ENCODE measurements at places on chromosomes 2 and 18.
A peak's percentile ranks its signal among the peaks of the same experiment; 100 is the strongest.

GRCh38 chr18:71114550-71115210, 825.8 kb downstream of the SOCS6 start:
- DNase-seq: no peak

DNA sequence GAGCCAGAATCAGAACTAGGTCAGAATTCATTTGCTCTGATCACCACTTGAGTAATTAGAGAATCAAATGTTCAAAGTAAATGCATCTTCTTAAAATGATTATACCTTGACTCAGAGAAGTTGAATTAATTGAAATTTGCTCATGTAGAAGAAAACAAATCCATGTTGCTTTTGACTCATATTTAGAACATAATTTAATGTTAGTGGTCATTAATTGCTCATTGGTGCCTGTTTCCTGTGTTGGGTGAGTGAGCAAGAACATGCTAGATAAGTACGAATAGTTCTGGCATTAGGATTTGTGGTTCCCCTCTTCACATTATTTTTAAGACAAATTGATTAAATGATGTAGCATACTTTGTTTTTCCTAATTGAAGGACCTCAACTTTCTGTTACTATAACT, 19.0 kb downstream of the ACVR2A start:
- no peak for DNase-seq

DNA sequence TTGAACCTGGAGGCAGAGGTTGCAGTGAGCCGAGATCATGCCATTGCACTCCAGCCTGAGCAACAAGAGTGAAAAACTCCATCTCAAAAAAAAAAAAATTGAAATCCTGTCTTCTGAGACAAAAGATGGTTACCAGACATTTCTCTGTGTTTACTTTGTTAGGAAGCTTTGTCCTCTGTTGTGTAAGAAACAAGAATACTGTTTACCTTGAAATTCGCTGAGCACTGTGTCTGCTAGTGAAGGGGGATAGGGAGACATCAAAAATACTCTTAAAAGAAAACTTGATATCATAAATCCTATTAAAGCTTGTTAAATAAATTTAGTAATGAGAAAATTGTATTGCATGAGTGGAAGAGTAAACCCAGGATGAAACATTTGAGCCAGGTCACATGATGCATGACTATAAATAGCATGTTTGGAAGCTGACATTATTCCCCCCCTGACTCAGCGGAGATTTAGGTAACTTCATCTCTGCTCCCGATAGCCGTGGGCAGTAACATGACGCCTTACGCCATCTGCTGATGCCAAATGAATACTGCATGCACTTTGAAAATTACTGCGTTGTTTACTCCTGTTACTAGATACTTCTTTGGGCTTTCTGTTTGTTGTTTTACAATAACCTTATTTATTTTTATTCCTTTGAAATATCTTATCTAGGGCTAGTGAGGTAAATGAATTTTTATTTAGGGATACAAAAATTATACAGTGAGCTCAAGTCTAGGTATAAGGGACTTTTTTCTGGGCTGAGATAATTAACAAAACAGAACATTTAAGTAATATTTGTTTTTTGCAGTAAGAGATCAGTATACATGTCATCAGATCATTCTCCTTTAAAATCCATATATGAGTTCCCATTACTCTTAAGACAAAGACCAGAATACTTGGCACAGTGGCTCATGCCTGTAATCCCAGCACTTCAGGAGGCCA, 134.9 kb downstream of the MAP3K20 start:
- peak; percentile 54 for DNase-seq

DNA sequence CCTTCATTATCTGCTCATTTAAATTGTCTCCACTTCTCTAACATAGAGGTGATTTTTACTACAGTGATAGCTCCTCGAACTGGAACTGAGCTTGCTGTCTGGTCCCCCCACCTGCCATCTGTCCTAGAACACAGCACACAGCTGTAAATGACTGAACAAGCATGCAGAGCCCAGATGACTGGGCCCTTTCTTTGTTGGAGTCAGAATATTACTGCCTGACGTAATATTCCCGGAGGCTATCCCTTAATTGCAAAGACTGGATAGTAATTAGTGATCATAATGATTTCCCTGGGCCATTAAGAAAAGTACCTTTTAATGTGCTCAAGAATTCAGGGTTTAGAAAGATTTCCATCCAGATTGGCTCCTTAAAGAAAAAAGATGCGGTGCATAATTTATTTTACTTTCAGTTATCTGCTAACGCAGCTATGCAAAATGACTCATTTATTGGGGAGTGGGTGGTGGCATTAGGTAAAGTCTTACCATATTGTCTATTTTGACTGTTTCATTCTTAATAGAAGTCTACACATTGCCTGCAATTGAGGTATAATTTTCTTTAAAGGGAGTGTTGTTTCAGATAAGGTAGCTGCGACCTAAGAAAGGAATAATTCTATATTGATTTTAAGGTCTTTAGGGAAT, 84.4 kb downstream of the MAP4K4 start:
- no peak for DNase-seq

GRCh38 chr2:774436-774835, 97.2 kb upstream of the TMEM18 start:
- no peak for DNase-seq

DNA sequence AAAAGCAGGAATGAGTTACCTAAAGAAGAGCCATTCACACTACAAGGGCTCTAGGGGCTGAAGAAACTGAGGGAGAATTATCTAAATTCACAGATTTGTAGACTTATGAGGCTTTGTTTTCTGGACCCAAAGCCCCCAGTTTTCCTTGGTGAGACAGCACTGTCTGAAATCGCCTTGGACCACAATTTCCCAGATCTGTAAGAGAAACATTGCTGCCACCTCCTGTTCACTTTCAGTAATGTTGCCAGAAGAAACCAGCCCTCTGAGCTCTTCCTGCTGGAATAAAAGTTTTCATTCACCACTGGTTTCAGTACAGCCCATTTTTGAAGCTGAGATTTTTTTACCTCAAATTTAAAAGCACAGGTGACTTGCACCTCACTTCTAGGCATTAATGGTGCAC, 169.2 kb downstream of the CDH20 start:
- DNase-seq: no peak

- no peak for DNase-seq
Measured at GRCh38 chr2:109196081-109196875, 67.3 kb downstream of the SH3RF3 start.

GRCh38 chr2:21022792-21023367, 21.0 kb downstream of the APOB start:
- no peak for DNase-seq

GRCh38 chr2:152415231-152415642, 80.3 kb downstream of the FMNL2 start:
- peak; percentile 21 for DNase-seq

- DNase-seq: peak; percentile 79
Measured at GRCh38 chr18:3585656-3586509, 135.9 kb downstream of the TGIF1 start.

GRCh38 chr2:237214030-237214675, 128.5 kb downstream of the COPS8 start:
- DNase-seq: no peak

DNA sequence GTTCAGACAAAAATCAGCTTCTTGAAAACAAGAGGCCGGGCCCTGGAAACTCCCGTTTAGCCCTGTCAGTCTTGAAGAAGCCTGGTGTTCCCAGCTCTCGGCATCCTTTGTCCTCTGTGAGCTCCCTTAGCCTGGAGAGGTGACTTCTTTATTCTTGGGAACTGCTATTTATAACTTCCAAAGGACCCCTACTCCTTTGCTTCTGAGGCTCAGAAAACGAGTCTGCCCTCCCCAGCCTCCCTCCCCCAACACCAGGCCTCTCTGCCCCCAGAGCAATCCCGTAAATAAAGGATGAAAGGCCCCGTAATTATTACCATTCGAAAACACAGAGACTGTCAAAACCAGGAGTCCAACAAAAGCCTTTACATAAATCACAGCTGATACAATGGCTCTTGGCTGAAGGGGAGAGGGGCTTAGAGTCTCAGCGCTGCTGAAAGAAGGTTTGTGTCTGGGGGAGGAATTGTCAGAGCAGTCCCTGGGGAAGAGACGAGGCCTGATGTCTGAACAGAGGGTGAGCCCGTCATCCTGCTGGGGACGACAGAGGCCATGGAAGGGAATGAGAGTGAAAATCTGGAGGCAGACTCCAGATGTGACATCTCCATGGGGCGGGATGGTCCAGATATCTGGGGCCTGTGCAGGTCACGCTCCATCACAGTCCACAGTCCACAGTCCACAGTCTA, 283.0 kb downstream of the MYCN start:
- DNase-seq: no peak

DNA sequence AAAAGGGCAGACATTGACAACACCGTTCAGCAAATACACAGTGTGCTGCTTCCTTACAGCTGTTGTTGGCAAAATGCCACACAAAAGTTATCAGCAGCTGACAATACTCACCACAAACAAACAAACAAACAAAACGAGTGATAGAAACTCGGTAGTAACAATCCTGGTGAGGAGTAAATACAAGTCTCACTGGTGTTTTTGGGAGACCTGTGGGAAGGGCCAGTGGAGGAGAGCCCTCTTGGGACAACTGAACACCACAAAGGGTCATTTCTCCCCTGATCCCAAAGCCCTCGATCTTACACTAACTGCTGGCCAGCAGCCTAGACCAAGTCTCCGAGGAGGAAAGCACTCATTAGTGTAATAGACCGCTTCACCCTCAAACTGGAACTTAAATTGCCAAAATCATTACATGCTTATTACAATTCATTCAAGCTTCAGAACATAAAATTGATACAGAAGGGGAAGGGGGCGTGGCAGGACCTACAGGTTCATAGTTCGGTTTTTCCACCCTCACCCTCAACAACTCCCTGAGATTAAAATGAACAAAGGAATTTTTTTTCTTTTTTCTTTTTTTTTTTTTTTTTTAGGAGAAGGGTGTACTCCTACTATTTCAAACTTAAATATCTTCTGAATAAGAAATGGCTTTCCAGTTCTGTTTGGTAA, 5.0 kb downstream of the AP1S3 start:
- DNase-seq: no peak

- no peak for DNase-seq
Measured at GRCh38 chr2:183892315-183892941, 705.9 kb upstream of the ZNF804A start.

DNA sequence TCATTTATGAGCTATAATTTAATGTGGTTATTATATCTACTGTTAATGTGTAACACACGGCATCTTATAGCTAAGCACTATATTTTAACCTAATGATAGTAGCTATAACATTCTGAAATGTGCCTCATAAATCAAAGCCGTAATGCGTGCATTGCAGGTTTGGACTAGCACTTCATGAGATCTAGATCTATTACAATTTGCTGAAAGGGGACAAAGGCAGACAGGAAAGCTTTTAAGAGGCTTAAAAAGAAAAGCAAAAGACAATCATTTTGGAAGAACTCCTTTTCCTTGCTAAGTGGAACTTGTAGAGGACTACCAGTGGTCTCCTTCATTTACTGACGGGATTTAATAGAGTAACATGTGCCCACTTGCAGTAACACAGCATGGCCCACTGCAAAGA, 213.1 kb downstream of the NBAS start:
- DNase-seq: no peak

- no peak for DNase-seq
Measured at GRCh38 chr2:17815468-17816184, 634 bp upstream of the MSGN1 start.

- no peak for DNase-seq
Measured at GRCh38 chr18:25725501-25725900, 364.9 kb downstream of the SS18 start.

DNA sequence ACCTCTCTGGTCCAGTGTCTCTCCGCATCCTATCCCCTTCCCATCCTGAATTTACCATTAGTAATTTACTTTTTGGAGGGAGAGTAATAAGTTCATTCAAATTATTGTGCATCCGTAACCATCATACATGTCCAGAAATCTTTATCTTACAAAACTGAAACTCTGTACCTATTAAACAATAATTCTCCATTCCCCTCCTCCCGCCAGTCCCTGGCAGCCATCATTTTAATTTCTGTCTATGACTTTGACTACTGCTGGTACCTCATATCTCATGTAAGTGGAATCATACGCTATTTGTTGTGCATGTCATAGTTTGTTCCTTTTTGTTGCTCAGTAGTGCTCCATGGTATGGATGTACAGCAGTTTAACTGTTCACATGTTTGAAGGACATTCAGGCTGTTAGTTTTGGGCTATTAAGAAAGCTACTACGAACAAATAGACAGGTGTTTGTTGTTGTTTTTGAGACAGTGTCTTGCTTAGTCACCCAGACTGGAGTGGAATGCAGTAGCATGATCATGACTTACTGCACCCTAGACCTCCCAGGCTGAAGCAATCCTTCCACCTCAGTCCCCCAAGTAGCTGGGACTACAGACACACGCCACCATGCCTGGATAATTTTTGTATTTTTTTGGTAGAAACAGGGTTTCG, 2.0 kb downstream of the LIMS1 start:
- no peak for DNase-seq

DNA sequence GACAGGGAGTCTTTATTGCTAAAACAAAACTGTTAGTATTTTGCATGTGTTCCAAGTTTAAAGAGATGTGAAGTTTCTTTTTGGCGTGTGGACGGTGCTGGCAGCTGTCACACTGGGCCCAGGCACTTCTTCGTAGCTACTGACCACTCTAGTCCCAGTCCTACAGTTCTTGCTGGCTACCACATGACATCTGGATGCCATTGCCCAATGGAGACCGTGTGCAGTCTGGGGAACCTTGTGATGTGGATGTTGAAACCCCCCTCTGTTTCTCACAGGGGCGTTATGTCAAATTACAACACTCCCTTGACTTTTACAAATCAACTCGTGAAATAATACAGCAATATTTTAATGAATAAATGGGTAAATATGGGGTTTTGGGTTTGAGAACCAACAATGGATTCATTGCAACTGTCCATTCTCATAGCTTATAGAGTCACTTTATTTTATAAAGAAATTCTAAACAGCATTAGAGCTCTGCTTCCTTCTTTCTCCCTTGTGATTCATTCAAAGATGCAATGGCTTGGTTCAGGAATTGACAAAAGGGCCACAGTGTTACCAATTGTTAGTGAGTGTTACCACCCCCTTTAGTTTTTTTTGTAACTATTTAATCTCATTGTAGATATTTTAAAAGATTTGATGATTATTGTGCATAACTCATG, 1.2 kb downstream of the GPD2 start:
- no peak for DNase-seq

GRCh38 chr2:218540015-218540414, 28.1 kb downstream of the USP37 start:
- no peak for DNase-seq

DNA sequence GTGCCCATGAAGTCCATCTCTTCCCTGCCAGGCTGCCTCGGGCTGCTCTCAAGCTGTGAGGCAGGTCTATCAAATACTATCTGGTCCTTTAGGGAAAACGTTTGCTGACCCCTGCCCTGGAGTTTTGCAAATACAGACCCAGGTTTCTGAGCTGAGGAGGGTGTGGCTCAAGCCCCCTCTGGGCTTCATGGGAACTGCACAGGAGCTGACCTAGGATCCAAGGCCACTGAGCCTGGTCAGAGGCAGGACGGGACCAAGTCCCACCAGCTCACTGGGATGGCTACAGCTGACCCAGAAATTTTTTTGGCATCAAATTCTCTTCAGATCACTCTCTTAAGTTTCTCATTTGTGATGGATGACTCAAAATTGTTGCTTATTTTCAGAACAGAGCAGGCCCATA, 14.1 kb downstream of the ZNF516 start:
- no peak for DNase-seq

All from activated CD4-positive, alpha-beta T cell treated with anti-CD3 and anti-CD28 coated beads, Interleukin-2, amount 50 U/mL, for 48 hours (primary cell).